ENCODE measurements at places on chromosomes 16 and 17. TPM values are rescaled to one million over a fixed set of nuclear protein-coding genes. Genes with fewer than 3 reads are reported as not detected.

DNA sequence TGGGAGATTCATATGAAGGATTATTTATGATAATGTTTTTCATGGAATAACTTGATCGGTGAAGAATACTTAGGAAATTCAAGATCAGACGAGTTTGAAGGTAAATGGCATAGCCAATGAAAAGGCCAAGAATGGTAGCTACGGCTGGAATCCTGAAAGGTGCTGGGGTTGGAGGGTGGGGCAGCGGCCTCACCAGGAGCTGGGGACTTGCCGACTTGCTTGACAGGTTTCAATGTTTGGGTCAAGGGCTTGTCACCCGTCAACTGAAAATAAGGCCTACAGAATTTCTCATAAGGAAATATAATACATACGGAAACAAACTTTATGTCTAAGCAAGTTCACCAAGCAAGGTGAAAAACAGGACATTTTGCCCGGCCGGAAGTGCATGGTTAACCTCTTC, 9.9 kb downstream of the CRYM start:
- H3K27ac ChIP-seq = no peak overlapping the region
- H3K4me1 ChIP-seq = peaks cover 25% of the 10 kb centered on the region

GRCh38 chr17:79843474-79843815, 4.2 kb upstream of the CBX4 start:
- H3K4me3 ChIP-seq = peak overlapping the region; percentile 36
- H3K27me3 ChIP-seq = peaks cover 27% of the 10 kb centered on the region
- H3K36me3 ChIP-seq = no peaks in the 10 kb centered on the region
- peaks cover 58% of the 10 kb centered on the region for H3K4me1 ChIP-seq
- peak; percentile 70 for DNase-seq

DNA sequence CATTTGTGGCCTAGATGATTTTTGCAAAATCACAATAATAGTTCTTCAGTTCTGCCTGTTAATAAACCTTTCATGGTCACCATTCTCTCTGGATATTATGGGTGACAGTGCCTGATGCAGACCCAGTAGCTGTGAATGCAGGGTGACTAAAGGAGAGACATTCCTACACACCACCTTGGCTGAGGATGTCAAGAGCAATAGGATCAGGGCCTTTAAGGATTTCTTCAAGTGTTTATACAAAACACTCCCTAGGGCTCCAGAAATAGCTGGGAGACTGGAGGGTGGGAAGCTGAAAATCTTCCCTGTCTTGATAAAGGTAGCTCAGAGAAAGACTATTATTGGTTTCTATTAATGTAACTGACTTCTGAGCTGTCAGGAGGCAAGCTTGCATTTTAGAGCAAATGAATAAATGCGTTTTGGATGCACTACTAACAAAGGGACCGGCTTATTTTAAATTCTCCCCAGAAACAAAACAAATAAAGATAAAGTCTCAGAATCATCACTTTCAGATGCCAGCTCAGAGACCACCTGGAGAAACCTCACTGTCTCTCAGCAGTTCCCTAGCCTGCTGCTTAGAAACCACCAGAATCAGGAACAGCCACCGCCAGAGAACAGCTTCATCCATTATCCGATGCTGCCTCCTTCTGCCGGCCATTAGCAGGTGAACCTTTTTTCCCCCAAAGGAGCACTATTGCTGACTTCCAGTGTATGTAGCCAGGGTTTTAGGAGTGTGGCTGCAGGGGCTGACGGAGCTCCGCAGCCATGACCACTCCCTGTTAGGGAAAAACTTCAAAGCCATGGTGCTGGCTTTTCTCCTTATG, 171.4 kb upstream of the DYNLRB2 start:
- DNase-seq = no peak
- no peaks in the 10 kb centered on the region for H3K27me3 ChIP-seq
- no peaks in the 10 kb centered on the region for H3K36me3 ChIP-seq
- H3K4me3 ChIP-seq = no peak overlapping the region
- H3K4me1 ChIP-seq = no peaks in the 10 kb centered on the region

MT4 gene
- not detected for polyA plus RNA-seq

DNA sequence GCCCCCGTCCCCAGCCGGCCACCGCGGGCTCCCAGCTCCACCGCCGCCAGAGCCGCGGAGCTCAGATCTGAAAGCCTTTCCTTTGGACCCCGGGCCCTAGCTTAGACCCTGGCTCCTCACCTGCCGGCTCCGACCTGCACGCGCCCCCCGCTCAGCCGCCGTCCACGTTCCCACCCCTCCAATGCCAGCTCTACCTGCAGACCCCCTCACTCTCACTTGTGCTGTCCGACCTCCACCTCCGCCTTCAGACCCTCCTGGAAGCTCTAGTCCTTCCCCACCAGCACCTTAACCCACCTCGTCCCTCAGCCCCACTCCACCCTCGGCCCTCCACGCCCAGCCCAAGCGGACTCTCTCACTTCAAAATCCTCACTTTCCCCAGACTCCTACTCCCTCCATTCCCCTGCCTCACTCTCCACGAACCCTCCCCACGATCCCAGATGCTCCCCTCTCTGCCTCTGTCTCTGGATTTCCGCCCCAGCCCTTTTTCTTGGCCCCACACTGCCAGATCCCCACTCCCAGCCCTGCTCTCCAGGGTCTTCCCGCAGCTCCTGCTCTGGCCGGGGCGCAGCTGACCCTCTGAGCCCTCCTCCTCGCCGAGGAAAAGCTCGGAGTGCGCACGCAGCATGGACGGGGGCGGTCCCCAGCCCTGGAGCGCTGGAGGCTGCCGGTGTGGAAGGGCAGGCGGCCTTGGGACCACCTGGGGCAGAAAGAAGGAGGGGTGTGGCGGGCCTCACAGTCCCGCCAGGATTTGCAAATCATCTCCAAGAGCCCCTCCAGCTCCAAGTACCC, at the start of gene TMEM114:
Gene TMEM114, minus strand, starts transcription at position 612 of the 789 bp plus-strand sequence. CDS start 673 bp downstream, outside the sequence.
- H3K27me3 ChIP-seq = no peaks in the 10 kb centered on the region
- H3K27ac ChIP-seq = no peak within 1 kb of the TSS
- H3K4me3 ChIP-seq = no peak within 1 kb of the TSS
- H3K36me3 ChIP-seq = no peaks in the 10 kb centered on the region
- DNase-seq = no peak

GGA3 gene
- polyA plus RNA-seq = 116 TPM

DNA sequence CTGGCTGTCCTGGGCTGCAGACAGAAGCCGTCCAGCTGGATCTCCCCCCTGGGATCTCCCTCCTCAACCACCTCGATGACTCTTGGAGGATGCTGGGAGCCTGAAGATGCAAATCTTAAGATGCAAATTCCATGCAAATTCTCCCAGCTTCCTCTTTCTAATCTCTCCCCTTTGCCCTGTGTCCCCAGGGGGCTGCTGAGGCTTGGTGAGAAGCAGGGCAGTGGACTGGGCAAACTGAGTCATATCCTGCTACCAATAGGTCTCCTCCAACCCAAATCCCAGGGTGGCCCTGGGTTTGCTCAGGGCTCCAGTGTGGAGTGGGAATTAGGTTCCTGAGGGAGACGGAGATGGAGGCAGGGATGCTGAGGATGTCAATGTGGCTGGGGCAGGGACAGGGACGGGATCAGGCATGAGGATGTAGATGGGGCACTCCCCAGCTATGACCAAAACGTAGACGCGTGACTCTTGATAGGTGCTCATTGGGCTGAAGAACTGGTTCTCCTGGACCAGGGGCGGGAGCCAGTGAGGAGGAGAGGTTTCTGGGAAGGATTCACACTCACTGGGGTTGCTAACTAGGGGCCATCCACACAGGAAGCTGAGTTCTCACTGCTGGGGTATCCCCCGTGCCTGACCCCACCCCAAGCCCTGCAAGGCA, 3.6 kb upstream of the ALOX12B start:
- H3K27me3 ChIP-seq = no peaks in the 10 kb centered on the region
- H3K4me1 ChIP-seq = peaks cover 26% of the 10 kb centered on the region
- peak overlapping the region; percentile 47 for H3K4me3 ChIP-seq
- H3K36me3 ChIP-seq = no peaks in the 10 kb centered on the region

DNA sequence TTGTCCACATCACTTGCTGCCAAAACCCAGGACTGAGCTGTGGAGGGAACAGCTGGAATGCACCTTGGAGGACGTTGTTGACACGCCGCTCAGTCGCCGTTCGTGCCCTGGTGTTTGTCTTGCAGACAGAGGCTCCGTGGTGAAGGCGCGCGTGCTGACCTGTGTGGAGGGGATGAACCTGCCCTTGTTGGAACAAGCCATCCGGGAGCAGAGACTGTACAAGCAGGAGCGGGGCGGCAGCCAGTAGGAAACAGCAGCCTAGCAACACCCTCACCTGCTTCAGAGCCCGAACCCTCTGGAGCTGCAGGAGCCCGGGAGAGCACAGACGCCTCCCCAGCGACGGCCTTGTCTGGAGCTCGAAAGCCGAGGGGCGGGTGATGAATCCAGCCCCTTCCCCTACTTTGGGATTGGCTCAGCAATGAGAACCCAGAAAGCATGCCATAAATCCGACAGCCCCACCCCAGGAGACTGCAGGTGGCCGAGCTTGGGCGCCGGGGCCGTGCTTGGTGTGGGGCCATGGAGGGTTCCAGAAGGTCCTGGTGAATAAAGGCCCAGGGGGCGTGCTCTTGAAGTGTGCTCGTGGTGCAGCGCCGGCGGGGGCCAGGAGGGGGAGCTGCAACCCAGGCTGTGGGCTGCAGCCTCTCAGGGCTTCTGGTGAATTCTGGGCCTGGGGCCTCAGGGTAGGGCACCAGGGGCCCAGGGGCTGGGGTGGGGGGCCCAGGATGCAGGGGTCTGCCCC, 470 bp upstream of the CDK3 start:
- no peaks in the 10 kb centered on the region for H3K27me3 ChIP-seq
- H3K27ac ChIP-seq = no peak overlapping the region
- DNase-seq = peak; percentile 60
- peaks cover 14% of the 10 kb centered on the region for H3K4me1 ChIP-seq
